ENCODE measurements at places on chromosomes 5 and 9. TPM values are rescaled to one million over a fixed set of nuclear protein-coding genes. Genes with fewer than 3 reads are reported as not detected.

The SLC27A6 gene
- under 0.01 TPM for total RNA-seq

The GRIN1 gene
- total RNA-seq, result not detected

The DOLK gene
- total RNA-seq, result 22.4 TPM

The TUBB4B gene
- total RNA-seq, result 230 TPM

The S100Z gene
- not detected for total RNA-seq

The PCDHGA2 gene
- total RNA-seq, result 1.4 TPM

The SET gene
- 321 TPM for total RNA-seq

The IL13 gene
- total RNA-seq, result under 0.01 TPM

The UGCG gene
- 53.4 TPM for total RNA-seq

The IL17B gene
- total RNA-seq, result not detected

The PCDHGB6 gene
- 2.5 TPM for total RNA-seq

The SLC6A18 gene
- total RNA-seq, result not detected

The TSSK1B gene
- 0.20 TPM for total RNA-seq

The PCDHB2 gene
- total RNA-seq, result 0.59 TPM

The MAST4 gene
- total RNA-seq, result 4.8 TPM
